Fibroblast of skin of scalp (primary cell): ENCODE measurements at places on chromosomes 13 and 19.
A peak's percentile ranks its signal among the peaks of the same experiment; 100 is the strongest.

DNA sequence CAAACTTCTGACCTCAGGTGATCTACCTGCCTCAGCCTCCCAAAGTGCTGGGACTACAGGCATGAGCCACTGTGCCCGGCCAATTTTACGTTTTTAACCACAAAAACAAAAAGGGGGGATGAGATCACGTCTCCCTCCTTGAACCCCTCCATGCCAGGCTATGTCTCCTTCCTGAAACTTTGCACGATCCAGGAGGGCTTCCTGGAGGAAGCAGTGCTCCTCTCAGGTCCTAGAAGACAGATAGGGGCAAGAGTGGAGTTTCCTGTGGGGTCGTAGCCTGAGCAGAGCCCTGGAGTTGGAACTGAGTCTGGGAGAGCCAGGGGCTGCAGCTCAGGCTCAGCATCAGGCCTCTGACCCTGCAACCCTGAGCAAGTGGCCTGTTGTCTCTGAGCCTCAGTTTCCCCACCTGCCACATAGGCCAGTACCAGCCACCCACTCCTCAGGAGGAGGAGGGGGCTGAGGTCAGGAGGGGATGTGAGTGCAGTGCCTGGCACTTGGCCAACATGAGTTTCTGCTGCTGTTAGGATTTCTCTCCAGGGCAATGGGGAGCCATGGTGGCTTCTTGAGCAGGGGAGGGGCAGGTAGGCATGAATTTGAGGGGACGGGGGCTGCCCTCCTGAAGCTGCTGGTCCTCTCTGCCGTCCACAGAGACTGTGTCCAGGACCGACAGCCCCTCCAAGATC, 16.0 kb downstream of the APBA3 start:
- DNase-seq = no peak

DNA sequence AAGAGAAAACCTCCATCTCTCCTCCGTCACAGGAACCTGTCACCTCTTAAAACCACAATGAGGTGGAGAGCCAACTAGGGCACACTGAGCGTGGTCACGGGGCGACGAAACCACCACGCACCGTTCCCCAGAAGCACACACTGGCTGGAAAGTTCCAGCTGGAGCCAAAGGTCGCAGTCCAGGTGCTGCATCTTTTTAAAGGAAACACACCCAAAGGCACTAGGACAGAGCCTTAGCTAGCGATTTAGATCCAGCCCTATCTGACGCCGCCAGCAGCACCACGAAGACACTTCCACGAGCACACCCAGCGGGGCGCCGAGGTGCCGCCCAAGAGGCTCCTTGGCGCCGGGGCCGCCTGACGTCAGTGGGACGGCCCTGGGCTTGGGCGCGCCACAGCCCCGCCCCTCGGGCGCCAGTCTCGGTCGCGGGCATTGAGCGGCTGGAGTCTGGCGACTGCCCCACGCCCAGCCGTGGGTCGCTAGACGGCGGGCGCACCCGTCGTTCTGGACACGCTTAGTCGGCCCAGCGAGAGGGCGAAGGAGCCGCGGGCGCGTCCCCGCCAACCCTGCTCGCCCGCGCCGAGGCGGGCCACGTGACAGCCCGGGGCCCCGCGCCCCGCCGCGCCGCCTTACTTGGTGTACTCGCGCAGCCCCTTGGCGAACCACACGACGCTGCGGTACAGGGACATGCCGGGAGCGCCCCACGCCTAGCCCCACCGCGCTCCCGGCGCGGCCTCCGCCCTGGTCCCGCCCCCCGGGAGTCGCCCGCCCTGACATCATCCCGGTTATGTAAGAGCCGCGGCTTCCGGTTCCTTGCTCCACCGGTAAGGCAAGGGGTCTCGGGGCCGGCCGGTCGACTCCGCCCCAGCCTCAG, at the start of gene DHRS12:
TSS of gene DHRS12 (minus strand) at position 742 of the 873 bp plus-strand sequence. CDS start 4,504 bp downstream, outside the sequence.
- peak; percentile 87 for DNase-seq

DNA sequence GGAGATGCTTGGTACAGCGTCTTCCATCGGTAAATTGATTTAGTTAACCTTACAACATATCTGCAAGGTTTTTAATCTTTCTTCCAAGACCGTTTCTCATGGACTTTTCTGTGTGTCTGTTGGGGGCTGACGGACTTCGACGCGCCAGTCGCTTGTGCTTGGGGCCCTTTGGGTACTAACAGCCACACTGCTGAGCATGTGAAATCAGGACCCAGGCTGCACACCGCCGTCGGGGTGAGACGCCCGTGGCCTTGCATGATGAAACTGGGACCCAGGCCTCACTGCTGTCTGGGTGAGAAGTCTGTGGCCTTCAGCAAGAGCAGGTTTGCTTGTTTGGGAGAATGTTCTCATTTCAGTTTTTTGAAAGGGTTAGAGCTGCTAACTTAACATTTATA, 9.8 kb downstream of the ATP4B start:
- DNase-seq = no peak

- DNase-seq = peak; percentile 60
These were observed at the start of gene CCDC169 for GRCh38 chr13:36297366-36298338. TSS of gene CCDC169 (minus strand) at chr13:36297814. CDS start at chr13:36297719, 95 bp downstream.

DNA sequence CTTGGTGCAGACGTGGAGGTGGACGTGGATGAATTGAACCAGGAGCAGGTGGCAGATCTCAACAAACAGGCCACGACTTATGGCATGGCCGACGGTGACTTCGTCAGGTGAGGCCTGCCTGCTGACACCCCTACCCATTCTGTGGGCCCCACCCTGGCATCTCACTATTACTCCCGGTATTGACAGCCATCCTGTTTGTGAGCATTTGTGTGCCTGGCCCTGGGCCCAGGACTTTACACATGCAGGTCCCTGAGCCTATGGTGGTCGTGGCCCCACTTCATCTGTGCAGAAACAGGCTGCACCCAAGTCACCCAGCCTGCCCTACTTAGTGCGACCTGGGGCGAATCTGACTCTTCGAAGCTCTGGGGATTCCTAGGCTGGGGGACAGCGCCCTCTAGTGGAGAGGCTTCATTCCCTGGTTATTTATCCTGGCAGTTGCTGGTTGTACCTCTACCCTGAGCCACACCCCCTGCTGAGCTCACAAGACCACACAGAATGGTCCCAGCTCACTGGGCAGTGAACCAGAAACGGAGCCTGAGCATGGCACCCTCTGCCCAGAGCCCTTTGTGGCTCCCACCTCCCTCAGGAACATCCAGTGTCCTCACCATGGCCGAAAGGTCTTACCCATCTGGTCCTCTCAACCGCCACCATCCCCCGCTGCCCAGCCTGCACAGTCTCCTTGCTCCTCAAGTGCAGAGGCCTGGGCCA, 16.9 kb downstream of the ZNF296 start:
- peak; percentile 73 for DNase-seq

DNA sequence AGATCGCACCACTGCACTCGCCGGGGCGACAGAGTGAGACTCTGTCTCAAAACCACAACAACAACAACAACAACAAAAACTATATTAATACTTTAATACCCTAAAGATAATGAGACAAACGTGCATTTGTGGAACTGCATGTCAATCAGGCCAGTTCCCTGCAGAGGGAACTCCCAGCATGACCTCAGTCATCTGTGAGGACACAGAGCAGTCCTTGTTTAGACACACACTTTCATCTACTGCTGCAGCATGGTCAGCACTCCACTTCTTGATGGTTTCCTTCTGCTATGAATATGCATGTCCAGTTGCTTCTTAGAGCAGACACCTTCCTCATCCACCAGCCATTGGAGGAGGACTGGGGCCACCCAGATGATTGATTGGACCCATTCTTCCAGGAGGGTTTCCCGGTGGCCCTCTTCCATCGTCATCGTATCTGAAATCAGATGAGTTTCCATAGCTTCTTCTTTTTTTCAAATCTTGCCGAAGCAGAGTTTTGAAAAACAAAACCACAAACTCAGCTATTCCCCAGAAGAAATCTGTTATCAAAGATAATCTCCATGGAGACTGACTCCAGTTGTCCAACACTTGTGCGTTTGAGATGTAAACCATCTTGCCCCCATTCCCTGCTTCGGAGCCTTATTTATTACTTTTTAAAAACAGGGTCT, 26.5 kb downstream of the ZNF607 start:
- no peak for DNase-seq

DNA sequence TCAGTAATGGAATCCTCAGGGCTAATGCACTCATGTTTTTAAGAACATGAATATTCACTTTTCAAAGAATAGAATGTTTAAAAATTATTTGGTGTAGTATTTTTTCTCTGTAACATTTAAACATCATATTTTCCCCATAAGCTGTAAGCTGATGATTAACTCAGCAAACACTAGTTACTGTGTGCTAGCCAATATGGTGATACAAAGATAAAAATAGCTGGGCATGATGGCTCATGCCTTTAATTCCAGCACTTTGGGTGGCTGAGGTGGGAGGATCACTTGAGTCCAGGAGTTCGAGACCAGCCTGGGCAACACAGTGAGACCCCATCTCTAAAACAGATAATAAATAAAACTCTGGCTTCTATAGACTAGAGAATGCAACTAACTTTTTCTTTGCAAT, 13.2 kb downstream of the RNF17 start:
- DNase-seq = no peak

- no peak for DNase-seq
These were observed 5.5 kb upstream of the IFI30 start for GRCh38 chr19:18167975-18168645.

DNA sequence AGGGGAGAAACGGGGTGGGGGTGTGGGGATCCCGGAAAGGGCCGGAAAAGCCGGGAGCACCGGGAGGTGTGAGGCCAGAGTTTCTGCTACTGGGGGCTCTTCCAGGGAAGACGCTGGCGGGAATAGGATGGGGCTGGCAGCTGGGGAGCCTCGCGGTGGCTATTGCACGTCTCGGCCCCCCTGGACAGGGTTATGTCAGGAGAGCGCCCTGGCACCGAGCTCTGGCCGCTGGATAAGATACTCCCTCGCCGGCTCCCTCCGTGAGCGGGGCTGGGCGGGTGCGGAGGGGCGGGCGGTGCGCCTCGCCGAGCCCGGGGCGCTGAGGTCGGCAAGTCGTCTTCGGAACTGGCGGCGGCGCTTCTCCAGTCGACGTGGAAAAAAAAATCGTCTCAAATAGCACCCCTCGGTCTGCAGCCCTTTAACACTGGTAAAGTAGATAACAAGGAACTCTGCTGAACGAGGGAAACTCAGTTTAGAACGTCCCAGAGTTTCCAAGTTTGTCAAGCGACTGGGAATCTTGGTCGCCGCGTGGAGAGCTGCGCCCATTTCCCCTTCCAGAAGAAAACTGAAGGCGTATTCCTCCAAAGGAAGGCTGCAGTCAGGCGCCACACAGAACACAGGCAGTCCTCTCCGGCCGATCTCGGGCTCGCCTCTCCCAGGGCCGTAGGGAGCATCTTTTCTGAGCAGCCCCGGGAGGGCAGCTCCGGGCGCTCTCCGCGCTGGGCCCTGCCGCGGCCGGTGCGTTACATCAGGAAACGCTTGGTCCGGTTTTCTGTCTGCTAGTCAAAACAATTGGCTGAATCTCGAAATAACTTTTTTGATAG, 115.1 kb downstream of the KCNRG start:
- peak; percentile 42 for DNase-seq

GRCh38 chr13:62626771-62627170, 1211.1 kb upstream of the PCDH20 start:
- DNase-seq = no peak
